Mucosa of descending colon (tissue), 3 donors: ENCODE measurements at places on chromosomes 6 and 20. TPM values are rescaled to one million over a fixed set of nuclear protein-coding genes. Genes with fewer than 3 reads are reported as not detected.

The CCN5 gene
- total RNA-seq, result 4.2 TPM

The MUC22 gene
- not detected for total RNA-seq

The C20orf204 gene
- total RNA-seq, result 1.7 TPM

The COL11A2 gene
- total RNA-seq, result 1.1 TPM

DNA sequence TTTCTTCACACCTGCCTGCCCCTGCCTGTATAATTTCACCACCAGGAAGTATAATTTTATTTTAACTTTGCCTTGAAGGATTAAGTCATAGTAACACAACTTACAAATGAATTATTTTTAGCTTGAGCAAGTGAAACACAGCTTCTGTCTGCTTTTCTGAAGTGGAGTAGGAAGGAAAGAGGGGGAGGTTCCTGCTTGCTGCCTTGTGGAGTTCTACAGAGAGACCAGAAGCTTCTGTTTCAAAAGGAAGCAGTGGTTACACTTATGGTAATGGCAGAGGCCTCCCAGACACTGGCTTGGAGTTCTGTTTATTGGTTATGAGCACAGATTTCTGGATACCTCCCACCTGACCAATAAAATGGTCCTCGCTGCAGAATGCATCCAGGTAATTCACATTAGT, 159.6 kb downstream of the TMEM200A start:
- no peak for DNase-seq

DNA sequence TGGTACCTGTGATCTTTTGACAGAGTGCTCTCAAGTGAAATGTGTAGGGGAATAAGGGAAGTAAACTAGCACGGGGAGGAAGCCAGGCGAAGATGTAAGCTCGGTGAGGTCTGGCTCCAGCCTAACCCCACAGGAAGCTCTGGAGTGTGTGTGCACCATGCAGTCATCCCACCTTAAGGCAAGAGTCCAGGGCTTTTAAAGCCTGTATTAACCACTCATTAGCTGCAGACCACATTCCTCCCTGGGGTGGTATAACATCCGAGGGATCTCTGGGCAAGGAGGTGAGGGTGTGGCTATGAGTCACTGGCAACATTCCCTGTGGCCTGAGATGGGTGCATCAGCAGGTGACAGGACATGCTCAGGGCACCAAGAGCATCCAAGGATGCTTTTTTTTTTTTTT, 12.5 kb upstream of the RANBP9 start:
- DNase-seq, result no peak

DNA sequence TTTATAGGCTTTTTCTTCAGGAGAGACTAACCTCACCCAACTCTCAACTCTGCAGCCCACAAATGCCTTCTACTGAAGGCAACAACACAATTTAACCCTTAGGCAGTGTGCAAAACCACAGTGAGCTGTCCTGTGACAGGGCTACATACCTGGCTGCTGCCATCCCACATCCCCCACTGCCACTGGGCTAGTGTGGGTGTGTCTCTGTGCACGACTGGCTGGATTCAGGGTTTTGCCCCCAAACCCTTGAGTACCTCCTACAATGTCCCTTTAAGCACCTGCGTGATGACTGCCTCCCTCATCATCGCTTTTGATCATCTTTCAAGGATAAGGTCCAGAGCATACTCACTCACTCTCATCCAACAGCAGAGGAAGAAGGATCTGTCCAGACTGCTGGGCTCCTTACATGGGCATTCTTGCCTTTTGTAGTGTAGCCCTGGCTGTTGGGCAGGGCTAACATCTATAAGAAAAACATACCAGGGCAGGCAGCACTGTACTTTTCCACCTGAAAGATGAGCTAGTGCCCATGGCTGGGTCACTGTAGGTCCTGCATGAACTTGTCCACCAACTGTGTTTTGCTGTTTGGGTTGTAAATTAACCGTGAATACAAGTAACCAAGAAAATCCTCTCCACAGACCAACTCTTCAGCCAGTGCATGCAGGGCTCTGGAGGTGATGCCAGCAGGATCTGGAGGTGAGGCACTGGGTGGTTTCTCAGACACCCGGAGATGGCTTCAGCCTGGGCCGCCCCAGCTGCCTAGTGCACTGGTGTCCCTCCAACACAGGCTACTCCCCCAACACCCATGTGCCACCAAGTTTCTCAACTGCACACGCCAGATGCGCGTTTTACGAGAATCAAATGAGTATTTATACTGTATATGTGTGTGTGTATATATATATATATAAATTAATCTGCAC, 45.2 kb downstream of the PLCG1 start:
- no peak for DNase-seq

- DNase-seq, result peak; percentile 85
These were observed 26.6 kb downstream of the FRMD1 start for GRCh38 chr6:168052291-168052891.

DNA sequence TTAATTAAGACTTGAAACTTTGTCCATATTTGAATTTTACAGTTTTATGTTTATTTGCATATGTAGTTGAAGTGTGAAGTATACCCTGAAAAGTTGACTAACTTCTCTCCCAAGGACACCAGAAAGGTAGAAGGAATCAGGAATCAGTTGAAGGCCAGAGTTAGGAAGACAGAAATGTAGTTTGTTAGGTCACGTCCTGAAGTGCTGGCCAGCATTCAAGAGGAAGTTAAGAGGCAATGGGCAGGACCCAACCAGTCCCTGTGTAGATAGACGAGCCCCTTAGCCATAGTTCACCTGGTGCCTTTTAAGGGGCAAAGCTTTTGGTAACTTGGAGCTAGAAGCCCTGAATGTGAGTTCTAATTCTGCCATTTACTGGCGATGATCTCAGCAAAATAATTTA, 250.4 kb upstream of the KCNQ5 start:
- no peak for DNase-seq

GRCh38 chr6:100300221-100300736, 164.4 kb downstream of the SIM1 start:
- no peak for DNase-seq

- DNase-seq, result peak; percentile 37
These were observed 570 bp upstream of the PLCB4 start for GRCh38 chr20:9068233-9068801.

DNA sequence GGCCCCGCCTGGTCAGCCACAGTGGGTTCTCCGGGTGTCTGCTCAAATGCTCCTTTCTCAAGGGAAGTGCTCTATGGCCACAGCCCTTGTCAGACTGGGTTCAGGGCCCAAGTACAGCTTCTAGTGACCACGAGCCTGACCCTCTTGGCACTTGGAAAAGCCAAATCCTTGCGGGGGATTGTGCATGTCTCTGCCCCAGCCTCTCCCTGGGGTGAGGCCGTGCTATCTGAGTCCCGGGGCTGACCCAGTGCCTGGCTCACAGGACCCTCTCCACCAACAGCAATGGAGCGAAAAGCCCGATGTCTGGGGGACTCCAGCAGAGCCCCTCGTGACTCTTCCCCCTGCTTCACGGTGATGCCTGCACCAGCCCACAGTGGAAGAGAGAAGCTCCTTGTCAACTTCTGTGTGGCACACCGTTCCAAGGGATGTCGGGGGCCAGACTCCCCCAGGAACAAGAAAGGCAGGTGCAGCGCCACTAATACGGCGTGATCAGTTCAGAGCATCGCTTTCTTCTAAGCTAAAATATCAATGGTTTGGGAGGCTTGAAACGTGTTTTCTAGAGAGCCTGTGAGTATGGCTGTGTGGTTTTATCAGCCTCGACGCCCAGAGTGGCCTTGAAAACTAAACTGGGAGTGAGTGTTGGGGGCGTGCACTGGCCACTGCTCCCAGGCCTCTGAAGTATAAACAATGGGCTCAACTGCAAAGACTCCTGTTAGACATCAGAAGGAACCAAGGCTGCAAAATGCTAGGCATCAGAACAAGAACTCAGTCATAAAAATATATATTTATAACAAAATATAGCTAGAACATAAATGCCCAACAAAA, 51.9 kb downstream of the DLL1 start:
- DNase-seq, result no peak

- DNase-seq, result peak; percentile 26
These were observed 485.9 kb upstream of the JAG1 start for GRCh38 chr20:11159728-11160127.

- no peak for DNase-seq
These were observed 58.4 kb upstream of the RNF217 start for GRCh38 chr6:124903797-124904196.

DNA sequence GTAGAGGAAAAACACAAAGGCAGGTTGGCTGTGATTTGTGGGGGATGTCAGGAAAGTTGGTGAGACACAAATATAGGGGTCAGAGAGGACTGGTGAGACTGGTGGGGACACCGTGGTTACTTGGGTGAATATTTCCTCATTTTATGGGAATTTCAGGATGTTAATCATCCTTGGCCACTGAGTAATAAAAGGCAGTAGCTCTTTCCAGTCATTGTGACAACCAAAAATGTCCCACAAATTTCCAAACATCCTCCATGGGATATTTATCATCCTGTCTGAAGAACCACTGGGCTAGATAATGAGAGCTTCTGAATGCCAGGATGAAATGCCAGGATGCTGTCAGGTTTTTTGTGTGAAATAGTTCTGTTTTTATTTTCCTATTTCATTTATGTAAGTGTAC, 374.1 kb downstream of the CD109 start:
- no peak for DNase-seq

- no peak for DNase-seq
These were observed 235.2 kb downstream of the ARID1B start for GRCh38 chr6:157012355-157012754.

DNA sequence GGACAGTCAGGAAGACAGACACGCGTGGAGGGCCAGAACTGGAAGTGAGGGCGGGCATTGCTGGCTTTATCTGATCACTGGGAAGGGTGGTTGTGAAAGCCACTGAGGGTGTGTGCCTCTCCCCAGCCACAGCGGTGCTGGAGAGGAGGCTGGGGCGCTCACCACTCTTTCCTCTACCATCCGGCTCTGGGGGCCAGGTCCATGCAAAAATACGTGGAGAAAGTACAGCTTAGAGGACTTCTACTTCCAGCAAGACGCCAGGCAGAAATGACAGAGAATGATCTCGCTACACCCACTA, 148.8 kb upstream of the RPS6KA2 start:
- no peak for DNase-seq

GRCh38 chr6:136113736-136114173, 136.4 kb downstream of the MTFR2 start:
- DNase-seq, result peak; percentile 23

GRCh38 chr6:25359891-25360290, 80.7 kb downstream of the CARMIL1 start:
- no peak for DNase-seq

- DNase-seq, result no peak
These were observed 87.8 kb upstream of the SIRPA start for GRCh38 chr20:1807394-1807793.

DNA sequence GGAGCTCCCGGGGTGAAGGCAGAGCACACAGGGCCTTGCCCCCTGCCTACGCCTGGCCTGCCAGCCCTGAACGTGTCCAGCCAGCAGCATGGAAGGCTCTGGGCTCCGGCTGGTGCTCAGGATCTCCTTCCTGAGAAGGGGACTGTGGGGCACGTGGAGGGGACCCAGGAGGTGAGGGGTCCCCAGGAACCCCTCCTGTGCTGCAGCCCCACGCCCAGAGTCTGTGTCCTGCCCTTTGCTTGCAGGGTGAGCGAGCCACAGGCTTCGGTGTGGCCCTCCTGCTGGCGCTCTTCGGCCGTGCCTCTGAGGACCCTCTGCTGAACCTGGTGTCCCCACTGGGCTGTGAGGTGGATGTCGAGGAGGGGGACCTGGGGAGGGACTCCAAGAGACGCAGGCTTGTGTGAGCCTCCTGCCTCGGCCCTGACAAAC, 22.3 kb downstream of the NPEPL1 start:
- peak; percentile 13 for DNase-seq

- DNase-seq, result no peak
These were observed 27.0 kb downstream of the PNLDC1 start for GRCh38 chr6:159826968-159827647.

DNA sequence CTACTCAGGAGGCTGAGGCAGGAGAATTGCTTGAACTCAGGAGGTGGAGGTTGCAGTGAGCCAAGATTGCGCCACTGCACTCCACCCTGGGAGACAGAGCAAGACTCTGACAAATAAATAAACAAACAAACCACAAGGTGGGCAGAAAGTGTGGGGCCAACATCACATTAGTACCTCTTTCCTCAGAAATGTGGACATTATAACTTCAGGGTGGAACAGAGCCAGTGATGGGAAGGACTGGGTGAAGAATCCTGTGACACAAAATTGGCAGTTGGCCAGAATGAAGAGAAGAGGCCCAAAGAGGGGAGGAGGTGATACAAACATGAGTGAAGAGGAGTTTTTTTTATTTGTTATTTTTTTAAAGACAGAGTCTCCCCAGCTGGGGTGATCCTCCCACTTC, 50.6 kb downstream of the NUP153 start:
- no peak for DNase-seq

DNA sequence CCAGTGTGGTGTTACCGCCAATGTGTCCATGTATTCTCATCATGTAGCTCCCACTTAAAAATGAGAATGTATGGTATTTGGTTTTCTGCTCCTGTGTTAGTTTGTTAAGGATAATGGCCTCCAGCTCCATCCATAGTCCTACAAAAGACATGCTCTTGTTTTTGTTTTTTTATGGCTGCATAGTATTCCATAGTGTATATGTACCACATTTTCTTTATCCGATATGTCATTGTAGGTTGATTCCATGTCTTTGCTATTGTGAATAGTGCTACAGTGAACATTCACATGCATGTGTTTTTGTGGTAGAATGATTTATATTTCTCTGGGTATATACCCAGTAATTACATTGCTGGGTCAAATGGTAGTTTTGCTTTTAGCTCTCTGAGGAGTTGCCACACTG, 207.2 kb downstream of the CDKAL1 start:
- DNase-seq, result no peak

- no peak for DNase-seq
These were observed 107.6 kb upstream of the RNF24 start for GRCh38 chr20:4122926-4123325.

GRCh38 chr6:70547313-70547712, 19.4 kb upstream of the SDHAF4 start:
- DNase-seq, result no peak

- DNase-seq, result no peak
These were observed 385.2 kb upstream of the CHD6 start for GRCh38 chr20:42003380-42003779.

DNA sequence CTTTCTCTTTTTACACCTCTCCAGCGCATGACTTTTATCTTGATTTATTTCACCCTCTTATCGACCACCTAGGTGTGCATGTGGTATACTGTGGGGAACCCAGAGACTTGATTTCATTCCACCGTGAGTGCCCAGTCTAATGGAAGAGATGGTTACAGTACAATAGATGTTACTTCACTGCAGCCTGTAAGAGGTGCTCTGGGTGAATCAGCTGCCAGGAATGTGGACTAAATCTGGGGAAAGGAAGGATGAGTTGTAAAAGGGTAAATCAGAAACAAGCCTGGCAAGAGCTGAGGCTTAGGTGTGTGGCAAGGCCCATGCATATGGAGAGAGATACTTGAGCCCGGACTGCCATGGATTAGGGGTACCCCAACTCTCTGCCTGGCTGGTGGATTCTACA, 7.4 kb downstream of the STK35 start:
- DNase-seq, result no peak

GRCh38 chr6:72712910-72713309, 91.0 kb downstream of the KCNQ5 start:
- no peak for DNase-seq

- DNase-seq, result no peak
These were observed 183.4 kb upstream of the AKAP12 start for GRCh38 chr6:151056230-151056907.

- peak; percentile 64 for DNase-seq
These were observed 7.9 kb upstream of the ABRACL start for GRCh38 chr6:139020689-139021088.
